ENCODE measurements at places on chromosomes 5 and 9. TPM values are rescaled to one million over a fixed set of nuclear protein-coding genes. Genes with fewer than 3 reads are reported as not detected.

DNA sequence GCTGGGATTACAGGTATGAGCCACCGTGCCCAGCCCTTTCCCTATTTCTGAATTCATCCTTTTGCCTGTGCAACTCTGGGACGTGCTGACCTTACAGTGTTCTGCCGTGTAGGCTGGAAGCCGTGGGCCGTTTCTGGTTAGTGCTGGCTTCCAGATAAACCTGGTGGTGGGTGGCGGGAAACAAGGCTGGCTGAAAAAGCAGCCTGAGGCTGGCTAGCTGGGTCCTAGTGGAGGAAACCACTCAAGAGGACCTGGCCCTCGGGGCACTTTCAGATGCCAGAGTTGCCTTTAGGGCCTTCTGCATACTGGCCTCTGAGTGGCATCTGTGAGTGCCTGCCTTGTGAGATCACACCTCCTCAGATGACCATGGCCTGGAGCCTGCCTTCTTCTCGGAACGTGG, 26.9 kb downstream of the GALNT12 start:
- no peak for DNase-seq

DNA sequence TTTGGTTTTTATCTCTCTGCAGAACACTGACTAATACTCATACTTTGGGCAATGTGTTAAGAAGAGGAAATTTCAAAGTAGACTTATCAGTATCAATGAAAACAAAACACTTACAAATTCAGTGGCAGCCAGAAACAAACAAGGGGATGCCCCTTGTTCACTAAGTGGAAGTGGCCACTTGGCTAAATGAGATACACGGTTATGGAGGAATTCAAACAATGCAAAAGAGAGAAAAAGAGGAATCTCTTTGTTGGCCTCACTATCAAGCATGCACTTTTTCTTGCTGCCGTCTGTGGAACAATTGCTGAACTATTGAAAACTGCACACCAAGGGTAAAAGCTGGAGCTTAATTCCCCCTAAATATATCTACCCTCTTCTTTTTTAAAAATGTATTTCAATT, 2044.9 kb upstream of the CDH6 start:
- no peak for DNase-seq

GRCh38 chr5:10331341-10331796, 22.1 kb upstream of the MARCHF6 start:
- no peak for DNase-seq

LRRC14B gene
- total RNA-seq, result 0.54 TPM

URM1 gene
- 28.5 TPM for total RNA-seq

PCDHGB2 gene
- total RNA-seq, result 2.4 TPM

- no peak for DNase-seq
Measured at GRCh38 chr5:30866142-30866541, 327.3 kb upstream of the CDH6 start.

DNA sequence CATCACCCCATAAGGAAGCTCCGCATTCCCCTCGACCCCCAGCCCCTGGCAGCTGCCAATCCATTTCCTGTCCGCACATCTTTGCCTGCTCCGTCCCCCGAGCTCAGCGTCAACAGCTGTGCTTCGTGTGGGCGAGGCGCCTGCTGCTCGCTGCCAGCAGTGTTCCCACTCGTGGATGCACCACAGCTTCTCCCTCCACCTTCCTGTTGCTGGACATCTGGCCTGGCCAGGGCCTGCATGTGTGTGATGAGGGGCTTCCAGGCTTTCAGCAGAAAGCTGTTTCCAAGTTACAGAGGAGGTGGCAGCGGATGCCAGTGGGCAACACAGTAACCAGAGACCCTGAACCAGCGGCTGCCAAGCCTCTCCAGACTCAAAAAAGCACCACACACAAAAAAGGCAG, 86.0 kb downstream of the PRRT1B start:
- DNase-seq, result no peak

DNA sequence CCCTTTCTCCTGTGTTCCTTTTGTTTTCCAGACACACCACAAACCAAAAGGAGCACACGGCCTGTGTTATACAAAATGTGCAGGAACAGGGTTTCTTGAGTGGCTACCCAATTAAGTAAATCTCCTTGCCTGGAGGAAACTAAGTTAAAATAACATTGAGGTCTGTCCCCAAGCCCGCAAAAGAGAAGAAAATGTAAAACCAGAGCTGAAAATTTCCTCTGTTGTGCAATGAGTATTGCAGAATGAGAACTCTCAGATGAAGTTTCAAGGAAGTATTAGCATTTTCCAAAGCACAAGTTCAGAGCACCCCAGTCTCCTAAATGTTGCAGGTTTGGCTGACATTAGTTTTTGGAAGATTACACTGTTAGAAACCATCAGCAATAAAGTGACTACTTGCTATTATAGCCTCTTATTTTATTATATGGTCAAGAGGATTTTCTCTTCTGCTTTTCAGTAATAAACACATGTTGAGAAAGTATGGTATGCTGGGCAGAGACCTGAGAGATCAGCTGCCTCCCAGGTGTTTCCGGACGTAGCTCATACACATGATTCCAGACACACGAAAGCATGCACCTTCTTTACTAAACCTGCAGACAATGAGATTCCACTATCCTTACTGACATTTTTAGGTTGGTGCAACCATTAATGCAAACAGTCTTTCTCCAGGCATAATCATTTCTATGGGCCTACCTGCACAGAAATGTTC, 161.3 kb downstream of the SNCAIP start:
- no peak for DNase-seq

MZB1 gene
- 90.8 TPM for total RNA-seq

GRCh38 chr9:129177443-129177790, 644 bp downstream of the IER5L start:
- peak; percentile 35 for DNase-seq

RASEF gene
- under 0.01 TPM for total RNA-seq

DNA sequence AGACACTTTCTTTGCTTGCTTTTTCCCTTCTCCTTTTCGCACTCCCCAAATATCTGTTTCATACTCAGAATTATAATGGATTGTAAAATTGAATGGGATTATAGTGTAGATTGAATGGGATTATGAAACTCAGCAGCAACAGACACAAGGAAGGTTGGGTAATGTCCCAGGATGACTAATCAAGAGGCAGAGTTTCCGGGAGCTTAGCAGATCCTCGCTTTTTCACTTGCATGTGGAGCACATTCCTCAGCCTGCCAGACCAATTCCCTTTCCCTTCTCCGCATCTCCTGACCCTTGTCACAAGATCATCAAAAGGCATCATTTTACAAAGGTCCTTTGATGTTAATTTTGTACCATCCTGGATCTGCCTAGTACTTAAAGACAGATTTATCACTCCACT, 55.1 kb upstream of the SLC1A1 start:
- no peak for DNase-seq

DNA sequence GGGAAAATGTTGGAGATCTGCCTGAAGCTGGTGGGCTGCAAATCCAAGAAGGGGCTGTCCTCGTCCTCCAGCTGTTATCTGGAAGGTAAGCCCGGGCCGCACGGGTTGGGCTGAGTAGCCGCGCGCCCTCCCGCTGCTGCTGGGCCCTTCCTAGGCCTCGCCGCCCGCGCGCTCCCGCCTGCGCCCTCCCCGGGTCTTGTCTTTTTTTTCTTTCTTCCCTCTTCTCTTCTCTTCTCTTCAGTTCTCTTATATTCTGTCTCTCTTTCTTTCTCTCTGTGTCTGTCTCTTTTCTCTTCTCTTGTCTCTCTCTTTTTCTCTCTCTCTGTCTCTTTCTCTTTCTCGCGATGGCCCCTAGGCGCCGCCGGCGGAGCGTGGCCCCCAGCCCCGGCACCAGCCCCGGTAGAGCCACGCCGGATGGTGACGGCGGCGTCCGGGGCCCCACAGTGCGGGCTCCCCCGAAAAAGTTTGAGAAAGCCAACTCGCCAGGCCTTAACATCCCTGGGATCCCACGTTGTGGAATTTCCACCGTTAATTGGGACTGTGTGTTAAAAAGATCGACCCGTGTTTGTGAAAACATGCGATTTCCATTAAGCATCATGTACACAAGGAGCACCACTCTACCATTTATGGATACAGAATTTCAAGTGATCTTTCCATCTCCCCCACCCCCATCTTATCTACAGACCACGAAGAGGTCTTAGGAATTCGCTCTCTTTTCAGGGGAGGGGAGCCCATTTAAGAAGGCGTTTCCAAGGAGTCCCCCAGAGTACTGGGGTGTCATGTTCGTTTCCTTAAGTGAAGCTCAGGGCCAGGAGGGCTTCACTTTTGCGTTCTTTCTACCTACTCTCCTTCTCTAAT, 616 bp downstream of the ABL1 start:
- peak; percentile 42 for DNase-seq

- no peak for DNase-seq
Measured at GRCh38 chr9:34070606-34071324, 22.1 kb upstream of the UBAP2 start.

SNCB gene
- total RNA-seq, result not detected

- DNase-seq, result no peak
Measured at GRCh38 chr5:137594717-137595116, 95.6 kb upstream of the SPOCK1 start.
